ENCODE measurements at places on chromosomes 7 and 10.

DNA sequence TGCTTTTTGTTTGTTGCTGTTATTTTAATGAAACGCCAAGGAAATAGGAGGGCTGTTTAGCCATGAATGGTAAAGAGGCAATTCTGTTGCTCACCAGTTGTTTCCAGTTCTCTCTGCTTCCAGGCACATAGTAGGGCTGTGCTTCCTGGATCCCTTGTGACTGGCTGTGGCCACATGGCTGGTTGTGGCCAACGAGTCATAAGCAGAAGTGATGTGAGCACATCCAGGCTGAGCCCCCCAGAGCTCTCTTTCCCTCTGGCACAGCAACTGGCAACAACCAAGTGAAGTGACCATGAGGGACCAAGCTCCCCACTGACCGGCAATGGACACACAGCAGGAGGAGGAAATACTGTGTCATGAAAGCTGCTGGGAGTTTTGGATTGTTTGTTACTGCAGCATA lies 10.3 kb downstream of the GRID1 start:
- no peak for DNase-seq

DNA sequence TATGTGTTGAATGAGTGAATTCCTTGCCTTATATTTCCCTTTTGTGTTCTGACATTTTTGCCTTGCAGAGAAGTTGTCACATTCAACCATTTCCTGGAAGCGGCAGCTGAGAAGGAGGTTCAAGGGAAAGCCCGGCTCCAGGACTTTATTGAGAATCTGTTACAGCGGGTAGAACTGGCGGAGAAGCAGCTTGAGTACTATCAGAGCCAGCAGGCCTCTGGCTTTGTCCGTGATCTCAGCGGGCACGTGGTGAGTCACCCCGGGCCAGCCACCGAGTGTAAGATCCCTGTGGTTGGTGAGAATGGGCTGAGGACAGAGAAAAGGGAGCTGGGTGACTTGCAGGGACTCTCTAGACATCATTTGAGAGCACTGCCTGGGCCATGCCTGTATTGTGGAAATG lies 14.2 kb downstream of the ZNF365 start:
- DNase-seq: peak; percentile 78

- no peak for DNase-seq
These were observed 195.8 kb upstream of the NEBL start for GRCh38 chr10:21092683-21093524.

DNA sequence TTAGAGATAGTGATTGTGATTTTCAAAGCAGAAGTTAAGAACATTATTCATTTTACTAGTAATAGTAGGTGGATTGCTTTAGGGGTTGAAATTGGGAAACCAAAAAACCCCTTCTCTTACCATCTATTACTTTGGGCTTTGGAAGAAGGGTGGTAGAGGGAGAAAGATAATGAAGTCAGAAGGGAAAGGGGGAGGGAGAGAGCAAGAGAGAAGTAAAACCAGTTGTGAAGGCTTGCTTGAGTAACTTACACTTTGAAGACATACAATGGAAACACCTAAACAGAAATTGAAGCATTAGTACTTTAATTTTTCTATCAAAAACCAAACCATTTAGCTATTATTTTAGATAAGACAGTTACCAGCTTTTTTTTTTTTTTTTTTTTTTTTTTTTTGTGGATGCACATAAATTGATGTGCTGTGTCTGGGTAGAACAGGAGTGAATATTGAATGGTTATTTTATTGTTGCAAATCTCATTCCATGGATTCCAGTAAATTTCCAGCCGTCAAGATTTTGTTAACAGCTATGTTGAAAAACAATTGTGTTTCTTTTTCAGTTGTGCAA lies 5.5 kb downstream of the PRKAR2B start:
- DNase-seq: no peak

DNA sequence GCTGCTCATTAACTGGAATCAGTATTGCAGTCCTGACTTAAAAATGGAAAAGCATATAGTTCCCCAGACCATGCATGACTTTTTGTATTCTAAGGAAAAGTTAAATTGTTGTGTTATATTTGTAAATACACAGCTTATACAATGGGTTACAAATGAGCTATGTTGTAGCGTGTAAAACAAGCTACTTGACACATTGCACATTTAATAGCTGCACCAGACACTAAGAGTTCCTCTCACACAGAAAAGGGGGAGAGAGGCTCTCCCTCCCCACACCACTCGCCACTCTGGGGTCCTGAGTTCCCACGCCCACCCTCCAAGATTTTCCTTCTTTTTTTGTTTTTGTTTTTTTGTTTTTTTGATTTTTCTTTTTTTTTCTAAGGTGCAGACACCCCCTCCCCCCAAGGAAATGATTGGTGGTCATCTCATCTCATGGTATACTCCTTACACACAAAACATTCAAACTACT lies 6.3 kb downstream of the KLF6 start:
- DNase-seq: no peak

DNA sequence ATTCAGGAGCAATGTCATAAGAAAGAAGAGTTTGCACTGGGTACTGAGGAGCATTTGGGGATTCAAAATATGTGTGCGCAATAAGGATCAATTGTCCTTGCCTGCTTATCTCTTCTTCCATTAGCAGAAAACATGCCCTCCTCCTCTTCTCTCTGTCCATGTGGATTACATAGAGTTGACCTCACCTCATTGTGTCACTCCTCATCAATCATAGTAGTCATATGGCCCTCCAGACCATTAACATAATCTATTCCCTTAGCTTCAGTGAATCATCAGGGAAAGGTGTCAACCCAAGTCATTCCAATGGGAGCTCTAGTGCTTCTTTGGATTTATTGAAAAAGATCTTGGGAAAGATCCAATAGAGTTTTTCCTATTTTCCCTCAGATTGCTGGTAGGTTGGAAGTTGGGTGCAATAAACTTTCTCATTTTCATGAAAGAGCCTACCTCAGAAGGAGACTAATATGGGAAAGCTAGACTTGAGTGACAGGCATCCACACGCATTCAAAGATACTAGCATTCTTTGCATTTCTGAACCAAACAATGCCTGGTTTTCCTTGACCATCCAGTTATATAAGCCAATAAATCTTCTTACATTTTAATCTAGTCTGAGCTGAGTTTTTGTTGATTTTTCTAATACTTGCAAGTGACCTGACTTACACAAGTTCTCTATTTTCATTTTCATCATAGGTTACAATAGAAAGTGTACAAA lies 71.5 kb upstream of the FAM13C start:
- DNase-seq: no peak

GRCh38 chr7:154942691-154943090 lies 60.2 kb downstream of the PAXIP1 start:
- no peak for DNase-seq

- no peak for DNase-seq
These were observed 666 bp downstream of the SMKR1 start for GRCh38 chr7:129502708-129503685.

- DNase-seq: no peak
These were observed 298.7 kb downstream of the LRRTM3 start for GRCh38 chr10:67224553-67224952.

GRCh38 chr7:64993901-64994300 lies 3.1 kb upstream of the ZNF117 start:
- no peak for DNase-seq

- no peak for DNase-seq
These were observed 49.8 kb downstream of the SHOC2 start for GRCh38 chr10:110969183-110969582.

DNA sequence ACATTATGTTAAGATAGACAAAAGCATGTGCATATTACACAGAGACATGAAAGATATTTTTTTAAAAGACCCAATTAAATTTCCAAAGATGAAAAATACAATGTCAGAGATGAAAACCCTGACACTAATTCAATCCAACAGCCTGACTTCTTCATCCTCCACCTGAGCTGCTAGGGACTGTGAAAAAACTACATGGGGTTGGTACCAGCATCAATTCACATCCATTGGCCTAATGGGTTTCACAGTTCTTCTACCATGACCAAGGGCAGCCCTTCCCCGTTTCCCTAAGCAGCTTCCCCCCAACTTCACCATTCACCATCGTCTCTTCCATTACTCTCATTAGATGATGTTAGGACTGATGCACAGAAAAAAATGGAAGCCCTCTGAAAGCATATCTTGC lies 37.4 kb upstream of the CDCA7L start:
- no peak for DNase-seq

GRCh38 chr10:33111488-33112051 lies 153.5 kb upstream of the ITGB1 start:
- DNase-seq: no peak

DNA sequence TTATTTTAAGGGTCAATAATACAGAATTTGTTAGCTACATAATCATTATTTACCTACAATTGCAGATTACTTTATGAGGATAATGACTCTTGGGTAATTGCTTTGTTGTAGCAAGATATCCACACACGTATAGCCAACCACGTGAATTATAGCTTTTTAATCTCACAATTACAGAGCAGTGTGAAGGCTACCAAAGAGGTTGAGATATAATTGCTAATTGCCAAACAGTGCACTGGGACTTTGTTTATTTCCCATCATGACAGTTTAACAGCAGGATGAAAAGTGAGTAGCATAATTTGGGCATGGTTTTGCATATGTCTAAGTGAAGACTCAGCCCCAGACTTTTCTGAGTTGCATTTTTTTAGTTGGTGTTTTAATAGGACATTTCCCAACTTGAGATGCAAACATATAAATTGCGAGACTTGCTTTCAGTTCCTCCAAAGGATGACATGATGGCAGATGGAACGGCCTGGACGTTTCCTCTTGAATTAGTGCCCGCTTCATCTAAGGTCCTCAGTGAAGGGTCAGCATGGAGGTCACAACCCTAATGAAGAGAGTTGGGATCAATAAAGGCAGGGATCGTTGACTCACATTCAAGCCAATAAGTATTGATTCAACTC lies 180.7 kb upstream of the GPR26 start:
- no peak for DNase-seq

GRCh38 chr10:46220187-46220586 lies 66.6 kb upstream of the ANTXRL start:
- DNase-seq: no peak

DNA sequence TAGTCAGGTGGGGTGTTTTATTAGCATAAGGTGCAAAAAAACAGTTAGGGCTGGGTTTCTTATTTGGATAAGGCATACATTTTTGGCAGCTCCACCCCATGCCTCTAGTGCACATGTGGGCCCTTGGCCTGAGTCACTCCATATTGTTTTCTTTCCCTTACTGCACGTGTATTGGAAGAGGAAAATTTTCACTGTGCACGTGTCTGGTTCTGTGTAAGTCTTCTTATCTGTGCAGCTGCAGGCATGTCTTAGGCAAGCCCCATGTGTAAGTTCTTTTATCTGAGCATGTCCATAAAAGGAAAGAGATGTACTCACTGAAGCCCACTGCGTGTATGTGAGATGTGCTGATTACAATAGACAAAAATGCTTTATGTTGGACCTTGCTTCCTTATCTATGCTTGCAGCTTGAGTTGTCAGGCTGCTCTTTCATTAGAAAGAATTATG lies 540.3 kb upstream of the IGFBP3 start:
- DNase-seq: no peak

- DNase-seq: peak; percentile 30
These were observed 1107.2 kb downstream of the NRG3 start for GRCh38 chr10:82982110-82982608.

- DNase-seq: no peak
These were observed 951.4 kb downstream of the SORCS3 start for GRCh38 chr10:105592468-105592867.

DNA sequence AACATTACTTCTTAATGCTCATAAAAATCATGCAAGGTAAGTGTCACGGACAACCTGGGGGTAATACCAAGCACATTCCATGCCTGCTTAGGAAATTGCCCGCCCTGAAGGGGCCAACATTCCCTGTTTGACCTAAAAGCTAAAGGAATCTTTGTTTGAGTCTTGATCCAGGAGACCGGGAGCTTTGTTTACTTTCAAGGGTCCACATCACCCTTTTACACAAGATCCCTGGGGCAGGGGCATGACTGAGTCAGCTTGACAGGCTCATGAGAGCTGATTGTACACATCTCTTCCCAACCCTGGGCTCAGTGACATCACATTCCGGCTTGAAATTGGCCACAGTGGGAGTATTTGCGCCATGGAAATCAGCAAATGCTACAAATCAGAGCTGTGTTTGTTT lies 248.1 kb upstream of the HABP2 start:
- DNase-seq: no peak

- DNase-seq: no peak
These were observed 14.8 kb downstream of the ACSM6 start for GRCh38 chr10:95208702-95209391.

DNA sequence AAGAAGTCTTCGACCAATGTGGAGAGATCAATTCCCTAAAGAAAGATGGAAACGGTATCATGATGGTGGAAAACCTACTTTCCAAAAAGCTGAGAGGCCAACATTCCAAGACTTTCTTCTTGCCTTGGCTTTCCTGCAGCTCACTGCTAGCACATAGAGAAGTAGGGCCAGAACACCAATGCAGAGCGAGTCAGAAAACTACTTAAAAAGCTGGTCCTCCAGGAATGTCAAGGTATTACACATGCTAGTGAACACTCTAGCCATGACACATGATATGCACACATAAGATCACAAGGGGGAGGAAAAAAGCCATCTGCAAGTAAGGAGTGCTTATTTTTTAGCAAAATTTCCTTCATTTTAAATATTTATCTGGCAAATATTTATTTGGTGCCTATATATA lies 22.7 kb downstream of the GPAM start:
- no peak for DNase-seq

GRCh38 chr10:70722820-70723424 lies 50.6 kb downstream of the ADAMTS14 start:
- peak; percentile 61 for DNase-seq

- no peak for DNase-seq
These were observed 11.5 kb upstream of the STEAP4 start for GRCh38 chr7:88318196-88318595.

GRCh38 chr7:65338346-65338745 lies 35.3 kb upstream of the ZNF92 start:
- DNase-seq: no peak

GRCh38 chr7:23017309-23017708 lies 3.4 kb upstream of the HYCC1 start:
- DNase-seq: no peak

DNA sequence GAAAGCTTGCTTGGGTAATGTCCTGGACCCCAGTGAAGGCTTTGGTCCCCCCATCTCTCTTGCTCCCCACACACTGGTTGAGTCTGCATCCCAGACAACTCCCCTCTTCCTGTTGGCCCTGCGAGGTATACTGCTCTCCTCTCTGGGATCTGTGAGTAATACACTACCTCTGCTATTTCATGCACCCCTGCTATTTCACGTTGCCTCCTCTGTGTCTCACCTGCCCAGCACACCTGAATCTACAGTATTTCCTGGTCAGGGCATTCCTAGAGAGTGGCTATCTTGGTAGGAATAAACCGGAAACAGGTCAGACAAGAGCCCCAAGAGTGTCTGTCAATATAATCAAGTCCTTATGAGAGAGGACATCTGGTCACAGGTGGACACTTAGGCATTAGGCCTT lies 114.3 kb upstream of the ODAD2 start:
- DNase-seq: no peak

GRCh38 chr7:140922741-140923345 lies 1.9 kb downstream of the BRAF start:
- DNase-seq: no peak

- no peak for DNase-seq
These were observed 37.0 kb downstream of the JAKMIP3 start for GRCh38 chr10:132102717-132103110.
